ENCODE measurements at places on chromosomes 16 and 17.

DNA sequence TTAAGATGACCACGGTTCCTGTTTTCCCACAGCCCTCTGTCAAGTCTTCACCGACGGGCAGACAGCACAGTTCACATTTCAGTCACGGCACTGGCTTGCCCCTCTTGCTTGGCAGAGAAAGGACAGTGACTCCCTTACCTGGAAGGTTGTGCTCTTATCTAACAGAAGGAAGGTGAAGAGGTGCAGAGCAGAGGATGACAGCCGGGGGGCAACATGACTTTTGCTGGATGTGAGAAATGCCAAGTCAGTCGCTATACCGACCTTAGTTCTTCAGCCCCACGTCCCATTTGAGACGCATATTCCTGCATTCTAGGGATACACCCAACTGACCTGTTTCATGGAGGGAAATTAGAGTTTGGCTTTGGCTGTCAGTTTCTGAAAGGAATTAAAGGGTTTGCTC is 492.3 kb downstream of the NPIPA7 start:
- no peak for DNase-seq

- DNase-seq, result no peak
These were observed 71.4 kb downstream of the ZFHX3 start for GRCh38 chr16:72976438-72977064.

GRCh38 chr17:4560837-4561256 is 470 bp upstream of the GGT6 start:
- no peak for DNase-seq

GRCh38 chr17:54172985-54173316 is 350.2 kb downstream of the KIF2B start:
- no peak for DNase-seq

GRCh38 chr17:6596941-6597340 is 40.6 kb upstream of the PITPNM3 start:
- no peak for DNase-seq

DNA sequence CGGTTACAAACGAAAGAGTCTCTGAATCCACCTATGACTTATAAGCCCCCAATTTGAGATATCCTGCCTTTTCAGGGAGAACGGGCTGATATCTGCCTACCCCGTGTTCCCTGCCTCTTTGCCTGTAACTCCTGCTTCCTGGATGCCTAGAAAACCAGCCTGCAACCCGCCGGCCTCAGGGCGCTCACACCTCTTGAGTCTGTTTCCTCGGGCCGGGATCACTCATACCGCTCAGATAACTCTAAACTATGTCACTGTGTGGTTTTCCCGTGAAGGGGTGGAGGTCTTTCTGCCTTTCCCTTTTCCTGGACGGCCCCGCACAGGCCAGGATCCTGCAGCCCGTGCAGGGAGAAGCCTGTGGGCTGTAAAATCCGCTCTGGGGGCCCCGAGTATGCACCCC is 10.4 kb downstream of the RPUSD1 start:
- DNase-seq, result no peak

- no peak for DNase-seq
These were observed 34.9 kb upstream of the SSTR5 start for GRCh38 chr16:1037394-1038257.

DNA sequence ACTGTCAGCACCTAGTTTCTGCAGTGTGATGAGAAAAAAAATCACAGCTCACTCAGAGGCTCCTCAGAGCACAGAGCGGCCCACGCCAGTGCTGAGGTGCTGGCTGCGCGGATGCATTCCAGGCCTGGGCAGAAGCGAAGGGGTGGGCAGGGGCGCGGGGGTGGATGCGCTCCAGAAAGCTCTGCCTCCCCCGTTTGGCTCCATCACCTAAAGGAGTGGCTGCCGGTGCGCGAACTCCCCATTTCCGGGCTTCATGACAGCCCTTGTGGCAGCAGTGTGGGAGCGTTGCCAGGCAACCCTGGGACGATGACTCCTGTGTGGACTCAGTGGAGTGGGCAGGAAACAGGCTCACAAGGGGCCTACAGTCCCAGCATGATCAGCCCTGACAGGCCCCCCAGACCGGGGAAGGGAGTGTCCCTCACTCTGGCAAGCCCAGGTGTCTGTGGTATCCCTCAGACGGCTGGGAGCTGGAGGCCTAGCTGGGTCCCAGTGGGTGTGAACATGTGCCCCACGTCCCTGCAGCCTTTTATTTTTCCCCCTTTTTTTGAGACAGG is 32.8 kb upstream of the NUDT16L1 start:
- DNase-seq, result no peak

DNA sequence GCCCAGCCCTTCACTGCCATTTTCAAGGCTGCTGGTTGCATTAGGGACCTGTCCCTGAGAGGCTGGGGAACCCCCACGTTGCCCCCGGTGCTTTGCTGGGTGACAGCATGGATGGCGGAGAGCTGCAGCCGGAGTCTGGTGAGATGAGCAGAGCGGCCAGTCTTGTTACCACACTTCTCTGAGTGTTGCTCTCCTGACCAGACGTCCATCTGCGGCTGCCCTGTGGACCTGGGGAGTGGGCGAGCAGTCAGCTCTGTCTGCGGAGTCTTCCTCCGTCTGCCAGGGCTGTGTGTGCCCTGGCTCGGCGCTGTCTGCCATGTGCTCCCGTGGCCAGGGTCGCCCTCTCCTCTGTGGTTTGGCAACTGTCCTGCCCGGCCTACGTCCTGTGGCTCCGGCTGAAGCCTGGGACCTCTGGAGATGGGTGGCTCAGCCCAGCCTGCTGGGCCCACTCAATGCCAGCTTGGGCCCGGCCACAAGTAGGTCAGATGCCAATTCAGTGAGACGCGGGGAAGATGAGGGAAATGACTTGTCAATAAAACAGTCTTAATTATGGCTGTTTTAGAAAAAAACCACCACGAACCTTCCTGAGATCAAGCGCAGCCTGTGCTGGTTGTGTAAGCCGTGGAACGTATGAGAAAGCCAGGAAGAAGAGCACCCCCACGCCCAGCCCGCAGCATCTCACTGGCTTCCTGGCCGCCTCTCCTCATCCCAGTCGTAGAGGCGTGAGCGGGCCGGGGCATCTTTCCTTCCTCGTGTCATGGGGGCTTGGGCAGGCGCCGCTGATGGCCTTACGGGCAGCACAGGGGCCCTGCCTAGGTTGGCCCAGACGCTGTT is 7.9 kb downstream of the KCTD5 start:
- peak; percentile 34 for DNase-seq

DNA sequence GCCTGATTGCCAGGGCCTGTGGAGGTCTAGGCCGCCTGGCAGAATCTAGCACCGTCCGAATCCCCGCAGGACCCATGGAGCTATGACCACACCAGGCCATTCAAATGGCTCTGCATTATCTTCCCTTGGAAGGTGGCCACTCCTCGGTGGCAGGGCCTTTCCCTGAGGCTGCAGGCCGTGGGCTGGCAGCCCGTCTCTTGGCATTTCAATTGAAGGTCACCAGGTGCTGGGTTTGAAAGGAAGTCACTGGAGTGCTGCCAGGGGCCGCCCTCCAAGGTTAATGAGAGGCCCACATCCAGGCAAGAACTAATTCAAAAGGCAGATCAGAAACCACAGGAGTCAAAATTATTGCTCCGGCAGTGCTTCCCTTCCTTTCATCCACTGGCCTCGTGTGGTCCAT is 27.7 kb upstream of the CACNG5 start:
- no peak for DNase-seq

DNA sequence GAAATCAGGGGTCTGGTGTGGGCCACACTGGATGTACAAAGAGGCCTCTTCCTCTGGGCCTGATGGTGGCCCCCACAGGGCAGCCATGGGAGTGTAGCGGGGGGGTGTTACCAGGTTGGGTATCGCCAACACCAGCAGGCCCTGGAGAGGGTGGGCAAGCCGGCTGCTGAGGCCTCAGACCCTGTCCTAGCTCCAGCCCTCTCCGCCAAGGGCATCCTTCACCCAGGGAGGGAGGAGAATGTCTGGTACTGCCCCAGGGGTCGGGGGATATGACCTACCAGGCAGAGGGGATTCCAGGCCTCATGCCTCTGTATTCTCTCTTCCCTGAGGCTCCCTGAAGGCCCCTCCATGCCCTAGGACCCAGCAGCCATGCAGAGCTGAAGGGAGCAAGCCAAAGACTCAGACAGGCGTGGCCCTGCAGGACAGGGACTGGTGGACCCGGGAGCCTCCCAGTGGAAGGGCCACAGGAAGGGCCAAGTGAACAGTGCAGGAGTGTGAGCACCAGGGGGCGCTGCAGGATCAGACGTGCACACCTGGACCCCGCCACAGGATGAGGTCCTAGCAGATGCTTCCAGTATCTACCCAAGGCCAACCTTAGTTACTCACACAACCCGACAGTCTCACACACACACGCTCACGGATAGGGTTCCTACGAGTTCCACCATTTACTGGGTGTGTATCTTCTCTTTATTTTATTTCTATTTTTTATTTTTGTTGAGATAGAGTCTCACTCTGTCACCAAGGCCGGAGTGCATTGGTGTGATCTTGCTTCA is 10.9 kb upstream of the CES4A start:
- DNase-seq, result peak; percentile 46

- DNase-seq, result no peak
These were observed 121.2 kb downstream of the ANKFN1 start for GRCh38 chr17:56274491-56274890.

- no peak for DNase-seq
These were observed 7.0 kb upstream of the MAF start for GRCh38 chr16:79607587-79607986.

DNA sequence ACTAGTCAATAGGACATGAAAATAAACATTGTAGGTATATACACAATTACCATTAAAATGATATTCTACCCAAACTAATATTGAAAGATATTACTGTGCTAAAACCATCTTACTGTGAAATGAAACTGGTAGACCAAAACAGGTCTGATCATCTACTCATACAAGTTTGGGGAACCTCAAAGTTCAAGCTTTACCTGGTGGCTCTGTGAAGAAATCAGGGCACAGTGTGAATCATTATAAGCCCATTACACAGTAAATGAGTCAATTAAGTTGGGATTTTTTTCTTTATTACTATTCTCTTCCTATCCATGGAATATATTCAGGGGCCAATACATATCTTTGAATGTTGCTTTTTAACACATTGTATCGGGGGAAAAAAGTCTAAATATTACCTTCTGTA is 57.1 kb downstream of the HELZ start:
- DNase-seq, result no peak

DNA sequence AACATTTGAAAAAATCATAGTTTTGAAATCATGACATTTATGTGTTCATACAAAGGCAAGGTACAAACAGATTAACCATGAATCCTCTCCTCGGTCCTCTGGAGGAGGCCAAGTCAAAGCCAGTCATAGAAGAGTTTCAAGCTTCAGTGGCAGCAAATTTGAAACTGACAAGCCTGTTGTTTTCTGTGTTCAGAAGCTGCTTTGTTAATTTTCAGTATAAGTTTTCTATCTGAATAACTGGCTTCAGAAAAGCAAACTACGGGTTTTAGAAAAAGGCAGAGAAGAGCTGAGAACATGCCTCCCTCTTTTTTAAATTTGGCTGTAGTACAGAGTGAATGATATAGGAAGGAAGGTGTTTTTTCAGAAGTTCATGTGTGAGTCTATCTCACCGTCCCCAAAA is 79.6 kb upstream of the CLEC18B start:
- DNase-seq, result no peak

DNA sequence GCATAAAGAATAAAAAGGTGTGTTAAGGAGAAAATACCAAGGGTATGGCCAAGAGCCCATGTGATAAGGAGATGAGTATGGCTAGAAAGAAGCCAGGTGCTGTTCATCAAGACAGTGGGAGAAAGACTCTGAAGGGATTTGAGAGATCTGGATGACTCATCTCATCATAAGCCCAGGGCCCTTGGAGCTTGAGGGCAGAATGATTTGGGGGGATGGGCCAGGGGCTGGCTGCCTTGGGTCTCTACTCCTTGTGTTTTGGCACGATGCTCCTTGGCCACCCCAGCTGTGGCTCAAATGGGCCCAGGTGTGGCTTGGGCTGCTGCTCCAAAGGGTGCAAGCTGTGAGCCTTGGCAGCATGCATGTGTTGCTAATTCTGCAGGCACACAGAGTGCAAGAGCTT is 14.5 kb upstream of the TNFRSF13B start:
- no peak for DNase-seq

DNA sequence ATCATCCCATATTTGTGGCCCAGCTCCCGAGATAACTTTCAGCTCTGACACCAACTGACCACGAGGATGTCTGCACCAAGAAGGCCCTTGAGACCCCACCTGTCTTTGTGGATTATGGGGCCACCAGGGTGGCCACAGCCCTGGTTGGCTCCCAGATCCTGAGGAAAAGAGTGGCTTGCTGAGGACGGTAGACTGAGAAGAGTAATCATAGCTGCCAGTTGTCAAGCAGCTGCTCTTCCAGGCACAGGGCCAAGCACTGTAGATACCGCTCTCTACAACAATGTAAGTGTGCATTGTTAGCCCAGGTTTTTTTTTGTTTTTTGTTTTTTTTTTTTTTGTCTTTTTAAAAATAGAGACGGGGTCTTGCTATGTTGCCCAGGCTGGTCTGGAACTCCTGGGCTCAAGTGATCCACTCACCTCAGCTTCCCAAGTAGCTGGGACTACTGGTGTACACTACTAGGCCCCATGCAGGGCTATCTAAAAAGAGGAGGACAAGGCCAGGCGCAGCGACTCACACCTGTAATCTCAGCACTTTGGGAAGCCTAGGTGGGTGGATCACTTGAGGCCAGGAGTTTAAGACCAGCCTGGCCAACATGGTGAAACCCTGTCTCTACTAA is 9.6 kb downstream of the ZNF205 start:
- DNase-seq, result no peak

DNA sequence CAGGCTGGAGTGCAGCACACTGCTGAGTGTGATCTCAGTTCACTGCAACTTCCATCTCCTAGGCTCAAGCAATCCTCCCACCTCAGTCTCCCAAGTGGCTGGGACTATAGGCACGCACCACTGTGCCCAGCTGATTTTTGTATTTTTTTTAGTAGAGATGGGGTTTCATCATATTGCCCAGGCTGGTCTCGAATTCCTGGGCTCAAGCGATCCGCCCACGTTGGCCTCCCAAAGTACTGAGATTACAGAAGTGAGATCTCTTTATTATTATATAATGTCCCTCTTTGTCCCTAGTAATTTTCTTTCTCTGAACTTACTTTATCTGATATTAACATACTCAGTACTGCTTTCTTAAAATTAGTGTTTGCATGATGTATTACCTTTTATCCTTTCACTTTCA is 8.3 kb downstream of the CFAP97D1 start:
- no peak for DNase-seq

DNA sequence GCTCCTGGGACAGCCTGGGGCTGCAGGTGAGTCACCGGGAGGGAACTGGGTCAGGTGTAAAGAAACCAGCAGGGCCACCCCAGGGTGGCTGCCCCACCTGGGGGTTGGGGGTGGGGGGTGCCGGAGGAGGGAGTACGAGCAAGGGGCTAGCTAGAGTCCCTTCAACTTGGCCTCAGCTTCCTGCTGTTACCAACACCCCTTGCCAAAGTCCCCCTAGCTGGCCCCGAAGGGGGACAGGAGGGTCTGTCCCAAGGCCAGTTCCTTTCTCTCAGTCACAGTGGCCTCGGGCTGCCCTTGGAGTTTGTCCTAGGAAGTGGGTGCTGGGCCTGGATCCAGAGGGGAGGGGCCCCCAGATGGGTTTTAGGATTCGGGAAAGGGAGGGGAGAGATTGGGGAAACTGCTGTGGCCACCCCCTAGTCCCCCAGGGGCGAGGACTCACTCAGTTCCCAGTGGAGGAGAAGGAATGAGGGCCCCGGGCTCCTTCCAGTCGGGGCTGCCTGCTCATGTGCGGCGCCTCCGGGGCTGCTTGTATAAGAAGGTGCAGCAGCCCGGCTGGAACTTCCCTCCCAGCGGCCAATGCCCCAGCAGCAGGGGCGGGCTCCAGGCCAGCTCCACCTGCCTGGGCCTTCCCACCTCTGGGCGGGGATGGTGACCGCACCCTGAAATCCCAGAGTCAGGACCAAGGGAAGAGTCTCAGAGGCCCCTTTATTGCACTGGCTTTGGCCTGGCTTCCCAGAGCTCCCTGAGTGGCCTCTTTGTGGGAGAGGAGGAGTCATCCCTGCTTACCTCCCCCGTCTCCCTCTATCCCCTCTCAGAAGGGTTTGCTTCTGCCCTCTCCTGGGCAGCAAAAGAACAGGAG is 7.3 kb downstream of the ARHGAP27 start:
- DNase-seq, result no peak
